Bladder microvascular endothelial cell (primary cell): ENCODE measurements at places on chromosomes 7 and 10. TPM values are rescaled to one million over a fixed set of nuclear protein-coding genes. Genes with fewer than 3 reads are reported as not detected.

Gene DKK1
- 10.2 and 21.4 TPM in 2 replicates for total RNA-seq

Gene ANKIB1
- total RNA-seq = 21.7 and 40.2 TPM in 2 replicates

Gene ATRNL1
- total RNA-seq = 0.13 TPM in 1 of 2 replicates, not detected in the other

Gene OLAH
- total RNA-seq = 0.16 and 0.57 TPM in 2 replicates

Gene PNLIPRP2
- not detected in 2 replicates for total RNA-seq

Gene DRGX
- total RNA-seq = not detected in 2 replicates

Gene CPXM2
- total RNA-seq = 0.38 and 4.9 TPM in 2 replicates

Gene SPDYE1
- total RNA-seq = not detected in 2 replicates

Gene LIPF
- not detected in 2 replicates for total RNA-seq

Gene MRC1
- 2.1 and 281 TPM in 2 replicates for total RNA-seq

Gene SMIM30
- 41.4 and 59.2 TPM in 2 replicates for total RNA-seq

Gene SPDYE2
- total RNA-seq = not detected in 2 replicates

Gene NODAL
- total RNA-seq = not detected in 2 replicates

Gene SFTPA1
- not detected in 2 replicates for total RNA-seq

Gene ANKMY2
- 11.2 and 13.5 TPM in 2 replicates for total RNA-seq

Gene NRCAM
- 7.0 and 16.5 TPM in 2 replicates for total RNA-seq

Gene TMEM130
- not detected in 2 replicates for total RNA-seq

Gene SYT15B
- 0.06 TPM in 1 of 2 replicates, not detected in the other for total RNA-seq

Gene TMEM140
- 36.8 and 78.5 TPM in 2 replicates for total RNA-seq

Gene EPO
- total RNA-seq = not detected in 2 replicates

Gene POLL
- 6.6 and 8.0 TPM in 2 replicates for total RNA-seq

Gene ENKUR
- 0.06 TPM in 1 of 2 replicates, not detected in the other for total RNA-seq

Gene CCZ1
- 33.8 and 48.6 TPM in 2 replicates for total RNA-seq

Gene TCAF2
- 3.9 and 6.5 TPM in 2 replicates for total RNA-seq

Gene NUTM2A
- total RNA-seq = 0.16 and 0.44 TPM in 2 replicates

Gene NANOS1
- total RNA-seq = 0.16 and 0.25 TPM in 2 replicates

Gene CLRN3
- total RNA-seq = 0.38 TPM in 1 of 2 replicates, not detected in the other

Gene CCDC146
- total RNA-seq = 1.1 and 1.5 TPM in 2 replicates

Gene SLC18A3
- total RNA-seq = not detected in 2 replicates

Gene CYP26C1
- 1.1 and 2.1 TPM in 2 replicates for total RNA-seq

Gene HOXA2
- 0.44 and 0.49 TPM in 2 replicates for total RNA-seq

Gene MORN4
- 2.3 and 3.8 TPM in 2 replicates for total RNA-seq

Gene ARL3
- 3.2 and 3.7 TPM in 2 replicates for total RNA-seq

Gene CHN2
- total RNA-seq = 0.76 and 2.9 TPM in 2 replicates

Gene SP8
- total RNA-seq = not detected in 2 replicates

Gene GRID2IP
- total RNA-seq = under 0.01 TPM in 1 of 2 replicates, not detected in the other

Gene GCK
- under 0.01 and 0.25 TPM in 2 replicates for total RNA-seq

Gene TIMM23
- total RNA-seq = 50.0 and 68.5 TPM in 2 replicates

Gene EGR2
- under 0.01 and 0.25 TPM in 2 replicates for total RNA-seq

Gene PTPN20
- total RNA-seq = 0.44 and 0.49 TPM in 2 replicates

Gene TMEM196
- not detected in 2 replicates for total RNA-seq

Gene PDGFA
- total RNA-seq = 32.1 and 88.4 TPM in 2 replicates

Gene GPR37
- 0.16 and 0.38 TPM in 2 replicates for total RNA-seq

Gene SDK1
- total RNA-seq = under 0.01 and 0.94 TPM in 2 replicates

Gene GIMAP8
- 74.8 and 102 TPM in 2 replicates for total RNA-seq

Gene WASL
- 8.1 and 16.8 TPM in 2 replicates for total RNA-seq
